ENCODE measurements at places on chromosomes 12 and 14. TPM values are rescaled to one million over a fixed set of nuclear protein-coding genes. Genes with fewer than 3 reads are reported as not detected.

The AQP6 gene
- total RNA-seq, result 2.3 TPM

The TMEM132D gene
- 4.7 TPM for total RNA-seq

The TAS2R7 gene
- total RNA-seq, result 0.33 TPM

The BDKRB2 gene
- 3.4 TPM for total RNA-seq

The PTMS gene
- 50.7 TPM for total RNA-seq

The ASPG gene
- 0.66 TPM for total RNA-seq

The STON2 gene
- total RNA-seq, result 63.6 TPM

The LTBP2 gene
- total RNA-seq, result 23.9 TPM

The KRT6C gene
- not detected for total RNA-seq

All from spinal cord (tissue), 10 donors.